ENCODE measurements at places on chromosomes 13 and 19.
A peak's percentile ranks its signal among the peaks of the same experiment; 100 is the strongest.

DNA sequence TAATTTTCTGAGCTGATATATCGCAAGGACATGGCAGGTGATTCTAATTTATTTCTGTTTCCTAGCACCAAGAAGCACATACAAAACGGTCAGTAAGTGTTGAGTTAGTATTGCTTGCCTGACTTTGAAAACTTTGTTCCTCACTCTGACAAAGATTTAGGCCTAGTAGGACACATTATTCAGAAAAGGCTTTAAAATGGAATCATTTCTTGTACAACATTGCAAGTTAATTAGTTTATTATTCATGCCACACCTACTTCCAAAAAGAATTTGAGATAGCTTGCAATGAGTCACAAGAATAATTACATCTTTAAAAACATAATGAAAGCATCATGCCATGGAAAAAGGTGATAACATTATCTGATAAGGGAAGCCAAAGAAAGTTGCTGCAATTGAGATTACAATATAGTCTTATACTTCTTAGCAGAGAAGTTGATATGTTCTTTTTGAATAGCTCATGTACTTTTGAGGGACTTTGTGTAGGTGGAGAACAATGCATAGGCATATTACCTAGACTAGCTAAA is 474.2 kb downstream of the KLF5 start:
- no peak for DNase-seq

DNA sequence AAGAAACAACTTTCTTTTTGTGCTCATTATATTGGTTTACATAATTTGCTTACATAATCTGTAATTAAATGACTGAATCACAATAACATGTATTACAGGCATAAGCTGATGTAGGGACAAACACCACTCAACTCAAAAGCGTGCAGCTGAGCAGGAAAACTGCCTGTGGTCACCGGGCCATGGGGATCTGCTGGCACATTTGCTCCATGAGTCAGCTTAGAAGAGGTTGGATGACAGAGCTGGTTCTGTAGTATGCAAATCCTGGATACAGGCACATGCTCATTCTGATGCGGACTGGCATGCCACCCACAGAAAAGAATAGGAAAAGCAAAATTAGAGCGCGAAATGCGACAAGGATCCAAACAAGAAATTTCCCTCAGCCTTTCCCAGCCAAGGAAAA is 128.6 kb downstream of the USP12 start:
- peak; percentile 90 for DNase-seq

DNA sequence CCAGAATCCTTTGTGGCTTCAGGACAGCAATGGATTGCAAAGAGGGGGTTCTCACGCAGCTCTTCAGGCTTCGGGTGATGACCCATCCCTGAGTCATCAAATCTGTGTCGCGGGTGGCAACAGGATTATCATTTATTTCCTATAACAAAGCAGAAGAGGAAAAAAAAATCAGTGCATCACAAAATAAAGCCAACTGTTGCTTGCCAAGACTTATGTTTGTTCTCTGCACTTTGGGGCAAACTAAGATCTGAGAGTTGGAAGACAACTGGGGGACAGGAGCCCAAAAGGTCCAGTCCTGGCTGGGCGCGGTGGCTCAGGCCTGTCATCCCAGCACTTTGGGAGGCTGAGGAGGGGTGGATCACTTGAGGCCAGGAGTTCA is 6.4 kb downstream of the GNA15 start:
- DNase-seq: no peak

DNA sequence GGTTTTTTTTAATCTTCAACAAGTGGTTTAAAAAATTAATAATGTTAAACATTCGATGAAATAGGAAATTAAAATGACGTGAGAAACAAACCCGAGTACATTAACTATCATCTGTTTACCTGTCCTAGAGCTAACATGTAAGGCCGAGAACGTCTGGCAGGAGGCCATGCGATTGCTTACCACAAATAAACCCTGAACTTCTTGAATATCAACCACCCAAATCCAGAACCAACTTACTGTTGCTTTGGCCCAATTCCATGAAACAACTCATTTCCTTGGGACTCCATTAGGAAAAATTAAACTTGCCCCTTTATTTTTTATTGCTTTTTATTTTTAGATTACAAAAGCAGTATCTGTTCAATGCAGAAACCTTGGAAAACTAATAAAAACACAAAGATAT is 228.9 kb upstream of the IRS2 start:
- no peak for DNase-seq

DNA sequence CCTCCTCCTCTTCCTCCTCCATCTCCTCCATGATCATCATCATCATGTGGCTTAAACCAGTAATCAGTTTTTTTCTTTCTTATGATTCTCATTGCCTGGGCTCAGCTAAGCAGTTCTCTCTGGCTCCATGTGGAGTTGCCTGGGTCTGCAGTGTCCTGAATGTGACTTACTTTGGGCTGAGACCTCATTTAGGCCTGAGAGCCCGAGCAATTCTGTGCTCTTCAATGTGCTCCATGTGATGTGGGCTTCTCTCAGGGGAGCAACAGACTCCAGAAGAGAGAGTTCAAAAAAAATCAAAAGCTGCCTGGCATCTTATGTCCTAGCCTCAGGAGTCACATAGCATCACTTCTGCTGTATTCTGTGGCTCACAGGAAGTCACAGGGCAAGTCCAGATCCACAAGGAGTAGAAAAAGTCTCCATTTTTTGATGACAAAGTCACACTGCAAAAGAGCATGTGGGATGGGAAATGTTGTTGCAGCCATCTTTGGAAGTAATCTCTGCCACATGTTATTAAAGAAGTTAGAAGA is 128.7 kb downstream of the MAB21L1 start:
- no peak for DNase-seq

GRCh38 chr13:110399801-110400200 is 92.7 kb downstream of the COL4A2 start:
- no peak for DNase-seq

- DNase-seq: no peak
These were observed 15.2 kb upstream of the SUPT20H start for GRCh38 chr13:37074703-37075102.

- DNase-seq: no peak
These were observed 1.6 kb downstream of the LYL1 start for GRCh38 chr19:13100841-13101589.

- DNase-seq: peak; percentile 33
These were observed 681 bp upstream of the ZNF606 start for GRCh38 chr19:58003174-58003828.

GRCh38 chr13:113441661-113442060 is 11.6 kb downstream of the ADPRHL1 start:
- DNase-seq: no peak

DNA sequence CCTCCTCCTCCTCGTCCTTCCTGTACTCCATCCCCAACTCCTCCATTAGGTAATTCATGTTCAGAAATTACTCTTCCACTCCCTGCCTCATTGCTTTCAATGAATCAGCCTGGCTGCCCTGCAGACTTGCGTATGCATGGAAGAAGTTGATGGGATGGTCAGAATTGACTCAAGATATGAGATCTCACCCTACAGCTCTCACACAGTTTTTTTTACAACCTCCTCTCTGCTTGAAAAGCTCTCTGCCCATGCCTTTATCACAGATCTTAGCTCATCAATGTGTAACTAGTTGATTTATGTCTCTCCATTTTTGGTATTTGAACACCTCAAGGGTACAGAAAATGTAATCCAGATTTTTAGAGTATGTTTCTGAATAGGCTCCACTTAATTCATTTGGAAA is 506.9 kb downstream of the TBC1D4 start:
- no peak for DNase-seq

DNA sequence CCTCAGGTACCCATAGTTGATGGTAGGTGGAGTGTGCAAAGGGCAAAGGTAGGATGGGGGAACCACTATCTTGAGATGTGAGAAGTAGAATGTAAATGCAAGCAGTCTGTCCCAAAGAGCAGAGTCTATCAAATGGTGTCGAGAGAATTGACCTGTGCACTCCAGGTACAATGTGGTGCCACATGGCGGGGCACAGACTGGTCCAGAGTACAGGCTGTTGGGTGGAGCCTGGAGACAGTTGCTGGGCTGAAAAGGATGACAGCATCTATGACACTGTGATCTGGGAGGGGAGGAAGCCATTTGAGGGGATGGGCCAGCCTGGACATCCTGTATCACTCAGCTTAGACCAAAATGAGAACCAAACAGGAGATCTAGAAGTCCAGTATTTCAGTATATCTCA is 180.6 kb downstream of the ABCC4 start:
- no peak for DNase-seq

DNA sequence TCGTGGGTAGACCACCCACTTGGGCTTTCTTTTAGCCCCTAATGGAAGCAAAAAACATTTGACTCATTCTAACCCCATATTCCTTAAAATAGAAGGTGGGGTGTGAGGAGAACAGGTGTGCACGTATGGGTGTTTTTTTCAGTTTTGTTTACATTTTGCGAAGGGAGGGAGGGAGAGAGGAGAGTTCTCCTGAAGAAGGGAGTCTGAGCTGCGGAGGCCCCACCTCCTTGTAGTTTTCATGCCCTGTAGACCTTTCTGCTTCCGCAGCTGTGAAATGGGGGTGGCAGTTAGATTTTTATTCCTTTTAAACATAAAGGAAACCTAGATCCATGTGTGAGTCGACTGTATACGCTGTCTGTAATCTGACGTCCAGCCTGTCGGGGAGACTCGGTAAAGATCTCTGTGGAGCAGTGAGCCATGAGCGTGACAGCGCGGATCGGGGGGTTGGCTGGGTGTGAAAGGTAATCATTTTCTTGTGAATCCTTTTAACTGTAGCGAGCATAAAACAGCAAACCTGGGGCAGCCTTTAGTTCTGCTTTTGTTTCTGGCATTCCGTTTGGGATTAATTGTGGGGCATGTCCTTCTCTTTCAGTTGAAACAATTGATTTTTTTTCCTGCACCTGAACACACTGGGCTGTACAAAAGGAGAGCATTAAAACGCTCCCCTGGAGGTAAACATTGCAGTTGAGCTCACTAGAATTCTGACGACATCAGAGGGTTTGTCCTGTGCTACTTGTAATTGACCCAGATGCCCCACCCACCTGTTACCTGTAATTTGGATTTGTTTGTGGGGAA is 2.3 kb downstream of the UPF1 start:
- no peak for DNase-seq

DNA sequence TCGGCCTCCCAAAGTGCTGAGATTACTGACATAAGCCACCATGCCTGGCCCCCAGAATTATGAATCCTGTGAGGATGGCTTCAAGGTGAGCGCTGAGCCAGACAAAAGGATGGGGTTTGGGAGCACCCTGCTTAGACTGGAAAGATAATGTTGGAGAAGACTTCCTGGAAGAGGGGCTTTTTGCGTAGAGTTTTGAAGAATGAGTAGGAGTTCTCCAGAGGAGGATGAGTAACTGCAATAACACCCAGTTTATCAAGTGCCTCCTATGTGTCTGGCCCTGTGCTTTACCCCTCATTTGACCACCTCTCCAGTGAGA is 641 bp upstream of the GDF15 start:
- DNase-seq: no peak

DNA sequence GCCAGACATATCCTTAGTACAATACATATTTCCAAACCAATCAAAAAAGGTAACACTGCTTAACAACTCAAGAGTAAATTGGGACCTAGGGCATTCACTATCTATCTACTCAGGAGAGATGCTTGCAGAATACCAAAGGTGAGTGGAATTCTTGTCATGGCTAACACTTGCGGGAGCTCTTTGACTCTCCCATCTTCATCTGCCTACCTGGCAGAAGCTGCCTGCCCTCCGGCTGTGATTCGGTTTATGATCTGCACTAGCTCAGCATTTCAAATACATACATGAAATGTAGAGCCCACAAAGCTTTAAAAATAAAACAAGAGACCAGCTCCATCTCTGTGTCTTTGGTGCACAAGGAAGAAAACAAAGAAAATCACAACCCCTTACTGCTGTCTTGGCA is 127.3 kb downstream of the STARD13 start:
- DNase-seq: no peak

GRCh38 chr13:51331354-51331861 is 8.1 kb upstream of the SERPINE3 start:
- DNase-seq: no peak

DNA sequence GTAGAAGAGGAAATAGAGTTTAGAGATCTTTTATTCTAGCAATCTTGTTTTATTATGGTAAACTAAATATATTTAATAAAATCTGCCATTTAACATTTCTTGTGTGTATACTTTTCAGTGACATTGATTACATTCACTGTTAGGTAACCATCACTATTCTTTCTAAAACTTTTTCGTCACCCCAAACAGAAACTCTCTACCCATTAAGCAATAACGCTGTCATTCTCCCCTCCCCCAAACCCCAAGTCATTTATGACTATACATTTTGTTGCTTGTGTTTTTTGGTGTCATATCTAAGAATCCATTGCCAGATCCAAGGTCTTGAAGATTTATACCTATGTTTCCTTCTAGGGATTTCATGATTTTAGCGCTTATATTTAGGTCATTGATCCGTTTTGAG is 10.6 kb downstream of the URI1 start:
- DNase-seq: no peak

- DNase-seq: no peak
These were observed 46.9 kb downstream of the FGF9 start for GRCh38 chr13:21717817-21718216.

Data from Ammon's horn (tissue), 1 donor.